Stimulated activated CD4-positive, alpha-beta T cell treated with anti-CD3 and anti-CD28 coated beads, Interleukin-1b, Interleukin-23, amount 100 ng/mL, for 1 hour (primary cell): ENCODE measurements at places on chromosomes 7 and 10.

- no peak for DNase-seq
Observed at GRCh38 chr7:109873296-109873695, 1217.6 kb upstream of the LRRN3 start.

- no peak for DNase-seq
Observed at GRCh38 chr10:122543676-122544445, 16.7 kb upstream of the DMBT1 start.

DNA sequence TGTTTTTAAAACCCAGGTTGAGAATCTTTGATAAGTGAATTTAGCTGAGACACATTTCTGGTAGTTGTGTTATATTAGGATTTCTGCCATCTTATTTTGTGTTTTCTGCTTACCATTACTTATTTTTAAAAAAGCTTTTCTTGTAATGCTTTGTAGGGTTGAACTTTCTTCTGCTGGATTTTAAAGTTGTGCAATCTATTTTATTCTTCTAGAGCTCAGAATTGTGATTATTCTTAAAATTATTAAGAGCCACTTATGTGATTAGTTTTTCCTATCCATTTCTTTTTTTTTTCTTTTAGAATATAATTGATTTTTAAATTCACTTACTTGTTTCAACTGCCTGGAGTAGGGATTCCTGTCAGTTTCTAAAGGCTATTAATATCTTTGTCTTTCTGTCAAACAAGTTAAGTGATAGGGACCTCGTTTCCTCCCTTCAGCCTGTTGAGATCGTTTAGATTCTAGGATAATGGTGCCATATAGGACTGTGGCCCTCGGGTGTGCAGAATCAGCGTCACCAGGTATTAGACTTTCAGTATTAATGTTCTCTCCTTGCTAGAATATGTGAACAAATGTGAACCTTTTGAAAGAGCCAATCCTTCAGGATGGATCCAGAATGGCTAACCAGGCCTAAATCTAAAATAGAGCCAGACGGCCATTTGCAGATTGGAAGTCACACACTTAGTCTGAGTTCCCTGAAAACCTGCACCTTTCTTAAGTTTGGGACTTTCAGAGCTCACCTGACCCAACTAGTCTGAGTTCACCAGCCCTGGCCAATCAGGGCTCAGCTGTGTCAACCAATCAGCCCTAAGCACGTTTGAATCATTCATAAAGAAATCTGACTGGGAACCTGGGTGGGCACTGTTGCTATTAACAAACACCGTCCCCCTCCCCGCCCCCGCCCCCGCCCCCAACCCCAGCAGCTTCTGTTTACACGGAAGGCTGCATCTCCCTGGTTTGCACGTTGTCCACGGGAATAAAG lies 26.2 kb downstream of the CUX1 start:
- no peak for DNase-seq

DNA sequence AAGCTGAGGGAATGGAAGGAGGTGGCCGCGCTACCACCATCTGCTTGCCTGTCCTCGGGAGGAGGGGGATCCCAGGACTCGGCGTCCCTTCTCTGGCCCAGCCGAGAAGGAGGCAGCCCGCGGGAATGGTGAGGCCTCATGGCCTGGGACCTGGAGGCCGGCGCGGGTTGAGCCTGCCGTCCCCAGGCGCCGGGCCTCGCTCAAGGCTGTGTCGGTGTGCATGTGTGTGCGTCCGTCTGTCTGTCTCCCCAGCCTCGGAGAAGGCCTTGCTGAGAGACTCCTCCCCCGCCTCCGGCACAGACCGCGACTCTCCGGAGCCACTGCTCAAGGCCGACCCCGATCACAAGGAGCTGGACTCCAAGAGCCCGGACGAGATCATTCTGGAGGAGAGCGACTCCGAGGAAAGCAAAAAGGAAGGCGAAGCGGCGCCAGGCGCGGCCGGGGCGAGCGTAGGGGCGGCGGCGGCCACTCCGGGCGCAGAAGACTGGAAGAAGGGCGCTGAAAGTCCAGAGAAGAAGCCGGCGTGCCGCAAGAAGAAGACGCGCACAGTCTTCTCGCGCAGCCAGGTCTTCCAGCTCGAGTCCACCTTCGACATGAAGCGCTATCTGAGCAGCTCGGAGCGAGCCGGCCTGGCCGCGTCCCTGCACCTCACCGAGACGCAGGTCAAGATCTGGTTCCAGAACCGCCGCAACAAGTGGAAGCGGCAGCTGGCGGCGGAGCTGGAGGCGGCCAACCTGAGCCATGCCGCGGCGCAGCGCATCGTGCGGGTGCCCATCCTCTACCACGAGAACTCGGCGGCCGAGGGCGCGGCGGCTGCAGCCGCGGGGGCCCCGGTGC lies 1.3 kb downstream of the HMX3 start:
- no peak for DNase-seq

DNA sequence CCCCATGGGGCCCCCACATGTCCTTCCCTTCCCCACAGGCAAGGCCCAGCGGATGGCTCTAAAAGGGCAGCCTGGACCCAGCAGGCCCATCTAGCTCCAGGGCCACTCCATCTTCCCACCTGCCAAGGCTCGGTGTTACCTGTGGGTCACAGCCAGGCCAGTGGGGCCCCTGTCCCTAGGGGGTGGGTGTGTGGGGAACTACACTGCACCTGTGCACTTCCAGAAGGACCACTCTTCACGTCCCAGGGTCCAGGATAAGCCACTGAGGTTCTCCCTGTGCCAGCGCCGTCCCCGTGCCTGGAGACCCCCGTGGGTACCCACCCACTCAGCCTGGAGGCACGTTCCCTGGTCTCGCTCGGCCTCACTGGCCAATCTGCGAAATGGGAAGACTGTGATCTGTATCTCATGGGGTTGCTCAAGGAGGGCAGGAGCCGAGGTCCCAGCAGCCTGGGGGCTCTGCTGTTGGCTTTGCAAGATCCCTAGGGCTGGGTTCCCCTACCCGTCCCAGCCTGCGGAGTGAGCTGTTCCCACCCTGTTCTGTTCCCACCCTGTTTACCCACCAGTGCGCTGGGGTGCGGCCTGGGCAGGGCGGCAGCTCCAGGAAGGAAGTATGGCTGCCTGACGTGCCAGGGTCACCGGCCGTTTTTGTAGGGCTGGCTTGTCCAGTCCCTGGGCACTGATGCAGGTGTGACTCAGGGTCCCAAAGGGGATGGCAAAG lies 4.6 kb downstream of the PWWP2B start:
- DNase-seq: no peak

DNA sequence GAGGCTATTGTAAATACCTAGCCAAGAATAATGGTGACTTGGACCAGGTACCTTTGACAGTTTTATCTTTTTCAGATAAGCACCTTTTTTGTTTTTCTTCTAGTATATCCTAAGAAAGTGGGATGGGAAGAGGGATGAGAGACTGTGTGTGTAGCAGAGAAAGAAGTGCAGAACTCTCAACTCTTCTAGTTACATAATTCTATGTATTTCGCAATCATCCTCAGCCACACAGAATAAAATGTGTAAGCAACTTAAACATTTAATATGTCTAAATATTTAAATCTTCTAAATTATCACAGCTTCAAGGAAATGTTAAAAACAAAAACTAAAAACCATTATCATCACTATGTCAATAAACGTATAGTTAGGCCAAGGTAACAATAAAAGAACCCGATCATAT lies 42.6 kb upstream of the GSAP start:
- no peak for DNase-seq

- no peak for DNase-seq
Observed at GRCh38 chr7:157898261-157898660, 561.5 kb downstream of the DNAJB6 start.

DNA sequence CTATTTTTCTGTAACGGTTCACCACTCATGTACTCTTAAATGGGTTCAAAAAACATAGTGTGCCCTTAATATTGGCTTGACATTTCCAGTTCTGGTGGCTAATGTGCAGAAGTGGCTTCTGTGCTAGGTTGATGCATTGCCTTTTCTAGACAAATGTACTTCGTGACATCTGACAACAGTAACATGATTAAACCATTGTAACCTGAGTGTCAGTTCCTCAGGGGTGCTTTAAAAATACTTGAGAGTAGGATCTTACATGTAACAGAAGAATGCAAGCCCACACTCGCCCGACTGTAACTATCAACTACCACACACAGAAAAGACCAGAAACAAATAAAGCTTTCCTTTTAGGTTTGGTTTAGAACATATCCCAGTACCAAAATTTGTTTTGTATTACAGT lies 393.4 kb upstream of the NFE2L3 start:
- DNase-seq: no peak
